ENCODE measurements at places on chromosomes 11 and 22.

- DNase-seq: peak; percentile 6
Measured at GRCh38 chr11:19711911-19712280, 741 bp upstream of the NAV2 start.

DNA sequence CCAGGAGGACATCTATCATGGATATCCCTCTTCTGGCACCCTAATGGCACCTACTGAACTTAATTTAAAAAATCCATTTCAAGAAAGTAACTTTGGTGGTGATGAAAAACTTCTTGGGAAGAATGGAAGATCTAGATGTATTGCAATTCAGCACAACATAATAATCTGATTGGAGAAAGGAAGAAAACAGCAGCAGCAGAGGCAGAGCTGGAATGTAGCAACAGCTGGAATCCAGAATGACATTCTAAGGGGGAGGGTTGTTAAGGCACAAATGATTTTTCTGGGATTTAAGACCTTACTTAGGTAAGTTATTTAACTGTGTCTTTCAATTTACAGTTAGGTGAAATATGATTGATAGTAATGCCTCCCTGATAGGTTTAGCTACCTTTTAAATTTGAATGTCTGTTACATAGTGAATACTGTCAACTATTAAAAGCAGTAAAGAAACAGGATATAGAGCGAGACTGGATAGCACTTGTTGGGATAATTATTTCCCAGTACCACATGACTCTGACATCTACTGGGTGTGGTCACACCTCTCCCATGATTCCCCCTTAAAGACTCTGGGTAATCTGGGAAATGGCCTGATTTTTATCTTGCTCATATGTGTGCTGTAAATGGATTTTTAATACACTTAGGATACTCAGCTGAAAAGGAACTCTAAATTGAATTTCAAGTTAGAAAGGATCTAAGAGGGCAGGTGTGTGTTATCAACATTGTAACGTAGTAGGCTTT lies 11.7 kb downstream of the CAPRIN1 start:
- no peak for DNase-seq

DNA sequence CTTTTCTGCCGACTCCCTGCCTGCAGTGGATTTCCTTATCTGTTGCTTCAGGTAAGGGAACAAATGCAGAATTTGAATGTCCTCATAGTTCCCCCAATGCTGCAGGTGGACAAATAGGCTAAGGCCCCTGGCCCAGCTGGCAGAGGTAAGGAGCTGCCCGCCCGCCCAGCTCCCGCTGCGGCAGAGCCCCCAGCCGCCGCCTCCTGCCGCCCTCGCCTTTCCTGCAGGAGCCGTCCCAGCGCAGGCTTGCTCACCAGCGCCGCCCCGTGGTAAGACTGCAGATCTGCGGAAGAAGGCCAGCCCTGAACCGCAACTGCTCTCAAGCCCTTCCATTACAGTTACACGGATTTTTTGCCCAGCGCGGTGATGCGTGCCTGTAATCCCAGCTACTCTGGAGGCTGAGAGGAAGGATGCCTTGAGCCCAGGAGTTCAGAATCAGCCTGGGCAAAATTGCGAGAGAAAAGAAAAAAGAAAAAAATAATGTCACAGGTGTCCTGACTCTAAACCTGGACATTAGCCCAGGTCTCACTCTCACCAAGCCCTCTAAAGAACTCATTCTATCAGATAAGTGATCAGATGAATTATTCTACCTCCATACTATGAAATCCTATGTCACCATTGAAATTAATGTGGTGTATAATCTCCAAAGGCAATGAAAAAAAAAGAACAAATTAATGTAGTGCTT lies 51.2 kb upstream of the EMID1 start:
- DNase-seq: peak; percentile 55

DNA sequence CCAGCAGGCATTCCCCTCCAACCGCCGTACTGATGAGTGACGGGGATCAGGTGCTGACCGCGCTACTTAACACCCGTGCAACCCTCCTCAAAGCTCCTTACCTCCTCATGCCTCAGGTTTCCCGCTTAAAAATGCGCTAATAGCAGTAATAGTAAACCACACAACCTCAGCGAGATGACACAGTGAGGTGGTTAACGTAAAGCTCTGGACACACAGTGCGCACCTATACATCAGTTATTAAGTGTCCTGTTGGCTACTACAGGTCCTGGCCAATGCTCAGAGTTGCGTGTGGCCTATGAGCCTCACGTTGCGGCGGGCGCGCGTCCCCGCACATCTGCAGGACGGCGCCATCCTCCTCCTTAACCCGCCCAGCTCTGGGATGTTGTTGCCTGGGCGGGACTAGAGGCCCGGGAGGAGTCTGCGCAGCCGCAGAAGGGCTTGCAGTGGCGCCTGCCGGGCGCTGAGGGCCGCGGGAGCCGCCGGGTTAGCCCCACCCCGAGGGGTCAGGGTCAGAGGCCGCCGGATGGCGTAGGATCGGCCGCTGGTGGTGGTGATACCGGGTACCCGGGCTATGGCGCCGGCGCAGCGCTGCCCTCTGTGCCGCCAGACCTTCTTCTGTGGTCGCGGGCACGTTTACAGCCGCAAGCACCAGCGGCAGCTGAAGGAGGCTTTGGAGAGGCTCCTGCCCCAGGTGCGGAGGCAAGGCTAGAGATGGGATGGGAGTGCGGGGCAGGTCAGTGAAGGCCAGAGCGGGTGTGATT lies at the start of gene CENATAC:
CENATAC (plus strand) TSS at position 512 of the 761 bp plus-strand sequence; CDS start at position 572, 60 bp downstream.
- peak; percentile 96 for DNase-seq

DNA sequence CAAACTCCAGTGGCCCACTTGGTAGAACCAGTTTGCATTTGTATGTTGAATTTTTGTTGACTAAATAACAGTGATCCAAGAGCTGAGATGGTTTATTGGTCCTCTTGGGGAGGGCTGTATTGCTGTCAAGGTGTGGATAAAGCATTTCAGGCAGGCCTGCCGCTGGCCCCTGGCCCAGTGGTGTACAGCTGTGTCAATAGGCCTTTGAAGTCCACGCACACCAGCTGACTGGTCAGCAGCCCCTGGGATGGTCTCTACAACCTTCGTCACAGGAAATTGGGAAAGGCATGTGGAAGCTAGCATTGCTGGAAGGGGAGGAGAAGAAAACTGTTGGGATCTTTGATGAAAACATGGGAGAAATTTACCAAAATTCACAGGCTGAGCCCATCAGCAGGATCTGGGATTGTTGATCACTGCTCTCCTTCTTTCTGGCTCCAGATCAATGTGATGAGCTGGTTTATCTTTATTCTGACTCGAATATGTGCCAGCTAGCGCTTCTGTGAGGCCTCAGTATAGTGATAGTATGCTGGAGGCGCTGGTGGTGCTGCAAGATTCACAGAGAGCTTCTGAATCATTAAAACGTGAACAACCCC lies 12.5 kb upstream of the E2F8 start:
- DNase-seq: no peak

GRCh38 chr11:110852921-110853490 lies 140.8 kb upstream of the ARHGAP20 start:
- no peak for DNase-seq

DNA sequence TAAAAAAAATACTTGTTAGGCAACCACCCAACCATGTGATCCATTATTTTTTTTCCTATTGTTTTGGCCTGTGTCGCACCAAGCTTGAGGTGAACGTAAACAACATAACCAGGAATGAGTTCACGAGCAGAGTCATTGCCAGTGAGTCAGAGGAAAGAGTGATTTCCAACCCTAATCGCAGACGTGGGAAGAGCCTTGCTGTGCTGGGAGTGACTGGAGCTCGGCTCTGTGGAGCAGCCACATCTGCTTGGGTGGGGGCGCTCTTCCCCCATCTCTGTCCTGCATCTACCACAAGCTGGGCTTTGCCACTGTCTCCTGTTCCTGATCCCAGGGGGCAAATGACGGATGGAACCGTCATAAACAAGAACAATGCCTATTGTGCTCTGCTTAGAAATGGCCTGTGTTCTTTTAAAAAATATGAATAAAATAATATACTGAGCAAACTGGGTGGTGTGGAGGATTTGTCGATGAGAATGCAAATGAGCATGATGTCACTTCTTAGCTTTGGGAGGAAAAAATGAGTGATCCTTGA lies 210.0 kb downstream of the KIRREL3 start:
- no peak for DNase-seq

DNA sequence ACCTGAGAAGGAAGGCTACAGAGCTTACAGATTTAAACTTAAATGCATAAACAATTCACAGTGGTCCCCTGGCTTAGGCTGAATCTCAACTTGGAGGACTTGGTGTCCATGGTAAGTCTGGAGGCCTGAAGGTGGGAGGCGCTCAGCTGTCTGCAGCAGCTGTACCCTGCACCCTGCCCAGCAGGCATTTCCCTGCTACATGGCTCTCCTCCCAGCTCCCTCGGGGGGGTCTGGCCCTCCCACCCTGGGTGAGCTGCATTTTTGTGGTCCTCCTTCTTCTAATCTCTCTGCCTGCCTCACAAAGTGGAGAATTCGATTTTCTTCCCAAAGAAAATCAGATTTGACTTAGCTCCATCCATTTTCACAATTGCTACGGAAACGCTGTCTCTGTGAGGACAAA lies 273.2 kb downstream of the KIRREL3 start:
- no peak for DNase-seq

GRCh38 chr11:78022397-78023396 lies at the start of gene KCTD14:
Gene KCTD14, minus strand, starts transcription at chr11:78023276. Its CDS starts 27 bp downstream, at chr11:78023249.
- no peak for DNase-seq
